ENCODE measurements at places on chromosomes 5 and 9. TPM values are rescaled to one million over a fixed set of nuclear protein-coding genes. Genes with fewer than 3 reads are reported as not detected.

The DNAH5 gene
- 0.47 TPM for total RNA-seq

The MYMK gene
- total RNA-seq, result not detected

The TNC gene
- 20.2 TPM for total RNA-seq

The ZNF883 gene
- 2.4 TPM for total RNA-seq

The LVRN gene
- 0.47 TPM for total RNA-seq

The FYB1 gene
- total RNA-seq, result 0.16 TPM

The GABRA1 gene
- total RNA-seq, result not detected

The CBY3 gene
- 0.16 TPM for total RNA-seq

The SMIM15 gene
- total RNA-seq, result 84.0 TPM
